ENCODE measurements at places on chromosomes 6 and 20. TPM values are rescaled to one million over a fixed set of nuclear protein-coding genes. Genes with fewer than 3 reads are reported as not detected.

DNA sequence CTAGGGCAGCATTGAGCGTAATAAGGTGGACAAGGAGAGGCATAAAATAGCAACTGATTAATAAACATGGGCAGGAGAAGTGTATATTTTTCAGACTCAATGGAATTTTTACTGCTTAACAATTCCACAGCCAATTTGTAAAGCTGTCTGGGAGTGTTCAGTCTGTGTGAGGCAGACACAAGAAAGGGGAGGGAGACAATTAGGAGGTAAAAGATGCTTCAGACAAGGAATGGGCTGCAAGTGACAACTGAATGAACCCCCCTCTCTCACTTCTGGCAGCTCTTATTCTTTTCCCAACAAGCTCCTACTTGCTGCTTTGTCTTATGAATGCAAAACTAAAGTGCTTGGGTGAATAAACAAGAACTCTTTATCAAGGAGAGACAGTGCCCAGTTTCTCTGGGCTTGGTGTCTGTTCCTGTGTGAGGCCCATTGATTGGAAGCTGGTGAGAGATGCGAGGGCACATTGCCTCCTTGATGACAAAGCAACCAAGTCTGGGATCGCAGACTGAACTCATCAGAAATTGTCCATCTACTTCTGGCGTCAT, 575.3 kb downstream of the RNF144B start:
- no peak for DNase-seq

DNA sequence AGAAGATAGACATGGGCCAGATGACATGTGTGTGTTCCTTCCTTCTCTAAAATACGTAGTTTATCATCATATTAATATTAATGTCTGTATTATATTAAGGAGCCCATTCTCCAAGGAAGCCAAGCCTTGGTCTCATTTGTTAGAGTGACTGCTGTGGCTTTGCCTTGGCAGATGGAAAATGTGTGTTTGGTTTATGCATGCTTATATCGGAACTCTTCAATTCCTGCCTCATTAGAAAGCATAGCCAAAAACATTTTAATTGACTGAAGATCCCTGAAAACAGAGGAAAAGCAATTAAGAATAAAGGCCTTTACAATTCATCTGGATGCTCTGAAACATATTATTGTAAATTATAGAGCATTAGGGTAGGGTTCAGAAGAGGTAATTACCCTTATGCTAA, 106.4 kb downstream of the COL9A1 start:
- no peak for DNase-seq

- no peak for DNase-seq
Measured at GRCh38 chr6:1077478-1078416, 234.2 kb upstream of the FOXQ1 start.

GRCh38 chr20:60505423-60505822, 547.2 kb downstream of the CDH26 start:
- peak; percentile 22 for DNase-seq

DNA sequence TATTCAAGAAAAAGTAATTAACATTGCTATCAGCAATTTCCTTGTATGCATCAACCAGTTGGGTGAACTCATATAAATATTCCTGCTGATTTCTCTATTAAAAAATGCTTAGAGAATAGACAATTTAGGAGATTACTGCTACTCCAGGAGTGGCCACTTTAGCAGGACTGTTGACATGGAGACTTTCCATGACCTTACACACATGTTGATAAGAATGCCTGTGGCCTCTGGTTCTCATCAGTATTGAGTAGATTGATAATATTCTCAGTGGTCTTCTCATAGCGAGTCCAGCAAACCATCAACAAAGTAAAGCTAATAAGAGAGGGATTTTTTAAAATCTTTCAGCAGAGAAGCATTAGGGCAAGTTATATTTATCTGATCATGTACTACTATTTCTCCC, 208.4 kb upstream of the MARCKS start:
- DNase-seq, result no peak

Gene MAS1
- not detected for total RNA-seq

Gene SLC22A2
- total RNA-seq, result not detected
